B cell (primary cell): ENCODE measurements at places on chromosomes 6 and 20.

GRCh38 chr20:32470940-32471339, 112.8 kb downstream of the ASXL1 start:
- DNase-seq, result no peak

DNA sequence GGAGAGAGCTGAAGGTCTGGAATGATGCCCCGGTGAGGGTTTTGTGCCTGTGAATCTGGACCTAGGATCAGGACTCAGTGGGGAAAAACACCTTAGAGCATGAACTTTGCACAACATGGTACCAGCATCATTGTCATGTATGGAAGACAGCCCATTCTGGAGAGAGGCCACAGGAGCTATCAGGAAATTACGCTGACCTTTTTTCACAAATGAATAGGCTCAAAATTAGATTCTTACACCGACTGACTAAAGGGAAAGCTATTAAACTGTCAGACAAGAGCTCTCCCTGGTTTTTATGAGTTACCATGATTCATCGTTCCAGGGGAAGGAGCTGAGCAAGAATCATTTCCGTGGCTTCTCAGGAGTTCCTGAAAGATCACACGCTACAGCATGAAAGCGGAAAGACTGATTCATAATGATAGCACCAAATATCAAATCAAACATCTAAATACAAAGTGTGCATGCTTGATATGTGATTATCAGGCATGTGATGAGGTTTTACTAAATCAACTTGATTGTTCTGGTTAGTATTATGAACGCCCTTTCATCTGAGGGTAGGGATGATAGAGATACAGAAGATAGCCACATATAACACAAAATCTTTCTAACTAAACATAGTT, 224.9 kb upstream of the SMLR1 start:
- DNase-seq, result no peak

DNA sequence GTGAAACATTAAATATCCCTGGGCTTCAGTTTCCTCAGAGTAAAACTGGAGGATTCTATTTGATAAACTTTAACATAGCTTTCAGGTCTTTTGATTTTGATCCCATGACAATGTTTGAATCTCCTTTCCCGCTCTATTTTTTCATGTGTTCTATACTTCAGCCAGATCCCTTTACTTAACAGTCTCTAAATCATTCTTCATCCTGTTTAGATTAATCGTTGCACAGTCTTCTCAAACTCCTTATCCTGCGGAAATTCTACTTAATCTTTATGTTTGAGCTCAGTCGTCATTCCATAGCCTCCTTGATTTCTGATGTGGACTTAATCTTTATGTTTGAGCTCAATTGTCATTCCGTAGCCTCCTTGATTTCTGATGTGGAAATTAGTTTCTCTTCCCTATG, 57.4 kb downstream of the GRIK2 start:
- no peak for DNase-seq

- no peak for DNase-seq
Measured at GRCh38 chr20:60804918-60805630, 447.0 kb upstream of the CDH4 start.

DNA sequence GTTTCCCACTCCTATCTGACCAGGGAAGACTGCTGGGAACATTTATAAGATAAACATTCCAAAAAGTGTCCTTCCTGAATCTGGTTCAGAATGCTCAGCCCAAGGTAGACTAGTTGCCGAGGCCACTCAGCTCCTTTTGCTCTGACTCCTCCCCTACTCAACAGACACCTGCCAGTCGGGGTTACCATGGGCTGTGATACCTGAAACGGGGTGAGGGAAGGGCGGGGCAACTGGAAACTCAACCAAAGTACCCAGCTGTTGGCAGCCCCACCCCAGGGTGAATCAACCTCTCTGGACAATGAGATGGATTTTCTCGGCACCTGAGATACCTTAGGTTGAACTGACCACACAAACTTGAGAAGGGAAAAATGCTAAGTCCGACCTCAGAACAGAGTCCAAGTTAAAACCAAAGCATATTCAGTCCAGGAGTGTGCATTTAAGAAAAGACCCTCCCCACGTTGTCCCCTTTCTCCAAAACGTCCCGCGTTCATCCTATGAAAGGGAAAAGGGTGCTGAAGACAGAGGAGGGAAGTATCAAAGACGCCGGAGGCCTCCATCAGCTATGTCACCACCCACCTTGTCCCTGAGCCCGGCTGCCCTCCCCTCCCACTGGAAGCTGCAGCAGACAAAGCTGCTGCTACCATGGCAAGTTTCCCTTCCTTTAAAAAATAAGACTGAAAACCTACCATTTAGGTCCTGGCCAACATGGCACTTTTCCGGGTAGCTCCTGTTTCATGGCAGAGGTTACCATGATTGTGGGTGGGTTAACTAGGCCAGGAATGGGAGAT, 100.1 kb downstream of the SLC23A2 start:
- DNase-seq, result no peak

- DNase-seq, result peak; percentile 55
Measured at GRCh38 chr6:3764516-3765335, 13.2 kb upstream of the PXDC1 start.

- no peak for DNase-seq
Measured at GRCh38 chr6:166969390-166970002, 13.1 kb upstream of the RNASET2 start.

- peak; percentile 29 for DNase-seq
Measured at GRCh38 chr6:43226192-43226851, 3.0 kb downstream of the DNPH1 start.

GRCh38 chr6:15423286-15423993, 177.6 kb downstream of the JARID2 start:
- no peak for DNase-seq

DNA sequence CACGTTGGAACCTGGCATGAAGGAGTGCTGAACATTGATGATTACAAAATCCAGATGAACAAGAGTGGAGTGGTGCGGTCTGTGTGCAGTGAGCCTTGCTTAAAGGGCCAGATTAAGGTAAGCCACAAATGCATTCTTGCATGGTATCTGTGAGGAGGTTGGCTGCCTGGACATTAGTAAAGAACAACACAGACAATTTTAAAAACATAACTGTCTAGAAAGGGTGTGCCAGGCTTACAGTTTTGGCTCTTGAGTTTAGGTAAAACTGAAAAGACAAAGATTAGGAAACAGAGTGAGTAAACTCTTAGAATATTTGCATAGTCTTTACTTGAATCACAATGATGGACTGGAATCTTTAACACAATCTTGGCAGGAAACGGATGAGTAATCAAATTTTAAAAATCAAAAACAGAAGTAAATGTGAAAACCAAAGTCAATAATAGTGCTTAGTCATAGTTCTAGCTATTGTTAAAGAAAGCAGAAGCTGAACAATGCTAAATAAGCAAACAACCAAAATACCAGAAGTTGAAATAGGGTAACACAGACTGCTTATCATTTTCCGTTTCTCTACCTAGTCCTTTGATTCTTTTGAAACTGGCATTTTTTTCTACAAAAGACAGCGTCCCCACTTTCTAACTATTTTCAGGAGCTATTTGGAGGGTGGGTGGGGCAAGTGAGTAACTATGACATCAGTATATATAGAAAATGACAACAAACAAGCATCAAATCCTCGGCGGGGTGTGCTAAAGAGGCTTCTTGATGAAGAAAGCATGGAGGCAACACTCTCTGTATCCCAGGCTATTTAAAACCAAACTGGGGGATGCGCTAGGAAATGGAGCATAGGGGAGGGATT, 185.8 kb upstream of the RAB32 start:
- DNase-seq, result no peak

- DNase-seq, result no peak
Measured at GRCh38 chr6:11429577-11429976, 108.0 kb upstream of the TMEM170B start.

DNA sequence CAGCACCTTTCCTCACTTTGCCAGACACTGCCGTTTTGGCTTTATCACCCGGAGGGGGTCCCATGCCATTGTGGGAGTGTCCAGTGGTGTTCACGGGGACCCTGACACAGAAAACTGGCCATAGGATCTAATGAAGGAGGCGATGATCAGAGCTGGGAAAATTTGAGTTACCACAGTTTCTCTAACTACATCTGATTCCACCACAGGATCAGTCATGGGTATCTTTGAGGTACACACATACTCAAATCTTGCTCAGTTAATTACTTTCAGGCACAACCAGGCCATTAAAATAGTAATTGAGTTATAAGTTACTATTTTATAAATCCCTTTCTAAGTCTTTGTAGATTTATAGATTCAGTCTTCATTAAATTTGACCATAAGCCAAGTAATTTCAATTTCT, 215.1 kb downstream of the PRL start:
- DNase-seq, result no peak

GRCh38 chr20:17706632-17707031, 6.9 kb downstream of the BANF2 start:
- DNase-seq, result no peak

DNA sequence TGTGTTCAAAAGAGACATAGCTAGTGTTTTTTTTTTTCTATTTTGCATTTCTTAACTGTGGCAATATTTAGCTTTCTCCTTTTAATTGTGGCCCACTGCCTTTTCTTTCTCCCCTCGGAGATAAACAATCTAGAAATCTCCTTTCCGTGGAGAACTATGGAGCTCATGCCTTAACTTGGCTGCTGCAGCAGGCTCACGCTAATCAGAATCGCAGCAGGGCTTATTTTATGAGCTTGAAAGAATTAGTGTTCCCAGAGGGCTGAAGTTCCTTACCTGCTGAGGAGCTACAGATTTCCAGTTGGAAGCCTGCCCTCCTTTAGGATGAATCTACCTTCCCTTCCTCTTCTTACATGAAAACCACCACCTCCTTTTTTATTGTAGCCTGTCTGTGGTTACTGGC, 35.6 kb downstream of the CTNNBL1 start:
- no peak for DNase-seq

- no peak for DNase-seq
Measured at GRCh38 chr20:47205577-47206123, 150.8 kb downstream of the ZMYND8 start.

GRCh38 chr6:73710470-73710869, 14.5 kb downstream of the CD109 start:
- no peak for DNase-seq
